RPMI7951 (cell line): ENCODE measurements at places on chromosomes 6 and 20. TPM values are rescaled to one million over a fixed set of nuclear protein-coding genes. Genes with fewer than 3 reads are reported as not detected.

NMBR gene
- total RNA-seq, result not detected in 2 replicates

CST5 gene
- total RNA-seq, result not detected in 2 replicates

MROH8 gene
- 0.10 and 1.3 TPM in 2 replicates for total RNA-seq

ALDH5A1 gene
- total RNA-seq, result under 0.01 and 0.68 TPM in 2 replicates

TCP11 gene
- 0.49 TPM in 1 of 2 replicates, not detected in the other for total RNA-seq

CNR1 gene
- total RNA-seq, result 2.5 and 3.4 TPM in 2 replicates

GJA1 gene
- 15.2 and 20.7 TPM in 2 replicates for total RNA-seq

SLC26A8 gene
- not detected in 2 replicates for total RNA-seq

- no peak for DNase-seq
Measured at GRCh38 chr6:163687075-163687474, 272.6 kb downstream of the QKI start.

- peak; percentile 87 for DNase-seq
Measured at GRCh38 chr6:137832110-137832509, 34.9 kb upstream of the TNFAIP3 start.

DNA sequence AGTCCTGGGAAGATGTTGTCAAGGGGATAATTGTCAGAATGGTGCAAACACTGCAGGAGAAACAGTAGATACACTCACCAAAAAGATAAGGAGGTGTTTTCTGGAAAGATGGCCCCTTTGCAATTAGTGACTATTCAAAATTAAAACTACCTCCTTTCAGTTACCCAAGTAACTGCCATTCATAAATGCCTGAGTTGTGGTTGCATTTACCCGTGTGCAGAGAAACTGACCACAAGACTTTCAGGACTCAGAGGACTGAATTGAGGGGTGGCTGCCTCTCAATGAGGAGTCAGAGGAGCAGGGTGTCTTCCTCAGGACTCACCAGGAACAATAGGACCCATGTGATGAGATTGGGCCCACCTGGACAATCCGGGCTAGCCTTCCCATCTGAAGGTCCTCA is 39.0 kb downstream of the GCM1 start:
- DNase-seq, result no peak

- DNase-seq, result no peak
Measured at GRCh38 chr6:17347012-17347411, 46.4 kb upstream of the CAP2 start.

- DNase-seq, result peak; percentile 92
Measured at GRCh38 chr6:157443066-157443800, 62.2 kb downstream of the ZDHHC14 start.

GRCh38 chr20:22062874-22063273 is 357.4 kb downstream of the PAX1 start:
- DNase-seq, result no peak

GRCh38 chr6:42441697-42442081 is 10.0 kb downstream of the TRERF1 start:
- DNase-seq, result no peak

DNA sequence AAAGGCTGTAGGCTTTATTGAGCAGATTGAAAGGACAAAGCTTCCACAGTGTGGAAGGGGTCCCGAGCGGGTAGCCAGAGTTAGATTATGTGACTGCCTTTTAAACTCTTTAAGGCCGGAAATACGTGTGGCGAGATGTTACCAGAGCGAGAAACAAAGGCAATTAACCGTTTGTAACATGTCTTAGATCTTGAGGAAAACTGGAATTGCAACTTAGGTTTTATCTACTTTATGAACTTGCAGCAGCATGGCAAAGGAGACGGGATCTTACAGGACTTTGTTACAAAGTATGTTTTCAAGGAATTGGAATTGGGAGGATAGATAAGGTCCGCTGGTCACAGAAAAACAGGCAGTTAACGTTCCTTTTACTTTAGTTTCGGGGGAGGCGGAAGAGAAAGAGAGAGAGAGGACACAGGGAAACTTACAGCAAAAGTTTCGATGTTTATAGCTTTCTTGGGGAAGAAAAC is 594.7 kb upstream of the ADGRB3 start:
- peak; percentile 0 for DNase-seq

GRCh38 chr6:81934936-81935335 is 182.5 kb upstream of the TENT5A start:
- DNase-seq, result no peak

- no peak for DNase-seq
Measured at GRCh38 chr6:133456439-133456838, 215.3 kb downstream of the EYA4 start.

GRCh38 chr20:60009826-60010616 is 51.8 kb downstream of the CDH26 start:
- DNase-seq, result no peak

GRCh38 chr6:155201461-155202226 is 62.2 kb upstream of the CLDN20 start:
- DNase-seq, result peak; percentile 75

- DNase-seq, result no peak
Measured at GRCh38 chr6:32697031-32697430, 30.6 kb upstream of the HLA-DQB1 start.

GRCh38 chr20:20733943-20734342 is 21.5 kb upstream of the RALGAPA2 start:
- no peak for DNase-seq
